ENCODE measurements at places on chromosomes 12 and 14.
A peak's percentile ranks its signal among the peaks of the same experiment; 100 is the strongest.

GRCh38 chr14:84694161-84694560 lies 835.8 kb upstream of the FLRT2 start:
- no peaks in the 10 kb centered on the region for H3K36me3 ChIP-seq
- no peaks in the 10 kb centered on the region for H3K4me1 ChIP-seq
- no peak overlapping the region for H3K27ac ChIP-seq
- no peak for DNase-seq
- no peaks in the 10 kb centered on the region for H3K27me3 ChIP-seq

DNA sequence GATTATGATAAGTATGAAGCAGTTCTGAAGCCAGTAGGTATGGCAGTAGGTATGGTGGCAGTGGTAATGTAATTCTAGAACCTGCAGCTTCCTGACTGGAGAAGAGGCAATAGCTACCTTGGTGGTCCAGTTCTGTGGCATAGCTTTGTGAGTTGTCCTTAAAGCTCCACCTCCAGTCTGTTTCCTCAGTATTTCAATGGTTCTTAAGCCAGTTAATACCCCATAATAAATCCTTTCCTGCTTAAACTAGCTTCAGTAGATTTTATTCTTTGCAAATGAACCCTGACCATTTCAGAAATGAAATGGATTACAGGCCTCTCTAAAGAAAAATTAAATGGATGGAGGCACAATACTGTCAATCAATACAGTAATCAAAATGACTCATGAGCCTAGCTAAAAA lies 117.8 kb upstream of the KRAS start:
- no peak for DNase-seq
- H3K36me3 ChIP-seq: no peaks in the 10 kb centered on the region
- H3K4me3 ChIP-seq: no peak overlapping the region
- no peaks in the 10 kb centered on the region for H3K27me3 ChIP-seq

DNA sequence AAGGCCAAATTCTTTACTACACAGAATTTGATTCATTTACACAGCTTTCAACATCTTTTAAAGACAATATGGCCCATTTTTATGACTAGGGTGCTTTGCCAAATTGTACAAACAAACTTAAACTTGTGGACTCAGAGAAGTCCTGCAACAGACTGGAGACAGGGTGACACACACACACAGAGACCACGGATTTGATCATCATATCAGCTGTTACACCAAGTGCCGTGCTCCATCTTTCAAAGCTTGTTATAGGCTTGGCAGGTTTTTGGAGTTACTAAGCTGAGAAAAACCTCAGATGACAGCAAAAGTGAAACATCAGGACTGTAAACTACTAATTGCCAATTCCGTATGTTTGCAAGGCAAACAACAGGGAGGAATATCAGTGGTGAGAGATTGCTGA lies 811.7 kb downstream of the GALC start:
- H3K27ac ChIP-seq: no peak overlapping the region
- no peaks in the 10 kb centered on the region for H3K36me3 ChIP-seq
- H3K27me3 ChIP-seq: no peaks in the 10 kb centered on the region
- no peak overlapping the region for H3K4me3 ChIP-seq

GRCh38 chr14:74486164-74486563 lies 6.9 kb downstream of the NPC2 start:
- no peaks in the 10 kb centered on the region for H3K27me3 ChIP-seq
- H3K4me3 ChIP-seq: no peak overlapping the region
- no peak overlapping the region for H3K27ac ChIP-seq
- H3K4me1 ChIP-seq: peaks cover 17% of the 10 kb centered on the region

GRCh38 chr14:23358553-23359166 lies 6.0 kb upstream of the SLC22A17 start:
- no peaks in the 10 kb centered on the region for H3K27me3 ChIP-seq
- no peak overlapping the region for H3K4me3 ChIP-seq
- H3K36me3 ChIP-seq: peaks cover 32% of the 10 kb centered on the region
- DNase-seq: peak; percentile 75
- H3K27ac ChIP-seq: no peak overlapping the region

DNA sequence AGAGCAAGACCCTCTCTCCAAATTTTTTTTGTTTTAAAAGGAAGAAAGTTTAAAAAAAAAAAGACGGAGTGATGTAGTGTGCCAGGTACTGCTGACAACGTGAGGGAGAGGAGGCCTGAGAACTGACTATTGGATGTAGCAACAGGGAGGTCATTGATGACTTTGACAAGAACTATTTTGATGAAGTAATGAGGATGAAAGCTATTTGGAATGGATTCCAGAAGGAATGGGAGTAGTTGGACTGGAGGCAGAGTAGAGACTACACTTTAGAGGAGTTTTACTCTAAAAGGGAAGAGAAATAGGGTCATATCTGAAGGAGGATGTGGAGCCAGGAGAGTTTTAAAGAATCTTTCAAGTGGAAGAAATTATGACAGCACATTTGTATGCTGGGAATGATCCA lies 27.8 kb upstream of the SLC38A2 start:
- H3K4me3 ChIP-seq: no peak overlapping the region
- no peaks in the 10 kb centered on the region for H3K36me3 ChIP-seq
- no peaks in the 10 kb centered on the region for H3K27me3 ChIP-seq
- peak overlapping the region; percentile 39 for H3K27ac ChIP-seq
- H3K4me1 ChIP-seq: peaks cover 40% of the 10 kb centered on the region

GRCh38 chr14:95006051-95006450 lies 151.3 kb downstream of the DICER1 start:
- H3K27ac ChIP-seq: no peak overlapping the region
- H3K4me3 ChIP-seq: no peak overlapping the region
- no peaks in the 10 kb centered on the region for H3K4me1 ChIP-seq
- no peaks in the 10 kb centered on the region for H3K36me3 ChIP-seq

DNA sequence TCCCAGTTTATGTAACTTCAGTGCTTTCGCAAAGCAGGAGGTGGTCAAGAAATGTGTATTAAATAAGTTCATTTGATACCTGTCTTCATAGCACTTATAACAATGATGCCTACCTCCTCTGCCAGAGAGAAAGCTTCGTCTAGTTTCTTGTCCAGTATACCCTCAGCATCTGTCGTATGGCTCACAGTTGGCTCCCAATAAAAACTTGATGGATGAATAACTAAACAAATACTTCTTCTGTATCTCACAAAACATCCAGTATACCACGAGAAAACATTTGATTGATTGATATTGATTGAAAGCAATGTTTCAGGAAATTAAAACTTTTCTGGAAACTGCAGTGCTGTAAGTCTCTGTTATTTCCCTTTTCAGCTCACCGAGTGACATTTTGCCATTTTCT lies 26.9 kb upstream of the PTGDR start:
- no peak overlapping the region for H3K4me3 ChIP-seq
- H3K27ac ChIP-seq: no peak overlapping the region
- no peaks in the 10 kb centered on the region for H3K4me1 ChIP-seq
- no peaks in the 10 kb centered on the region for H3K36me3 ChIP-seq
- DNase-seq: no peak

DNA sequence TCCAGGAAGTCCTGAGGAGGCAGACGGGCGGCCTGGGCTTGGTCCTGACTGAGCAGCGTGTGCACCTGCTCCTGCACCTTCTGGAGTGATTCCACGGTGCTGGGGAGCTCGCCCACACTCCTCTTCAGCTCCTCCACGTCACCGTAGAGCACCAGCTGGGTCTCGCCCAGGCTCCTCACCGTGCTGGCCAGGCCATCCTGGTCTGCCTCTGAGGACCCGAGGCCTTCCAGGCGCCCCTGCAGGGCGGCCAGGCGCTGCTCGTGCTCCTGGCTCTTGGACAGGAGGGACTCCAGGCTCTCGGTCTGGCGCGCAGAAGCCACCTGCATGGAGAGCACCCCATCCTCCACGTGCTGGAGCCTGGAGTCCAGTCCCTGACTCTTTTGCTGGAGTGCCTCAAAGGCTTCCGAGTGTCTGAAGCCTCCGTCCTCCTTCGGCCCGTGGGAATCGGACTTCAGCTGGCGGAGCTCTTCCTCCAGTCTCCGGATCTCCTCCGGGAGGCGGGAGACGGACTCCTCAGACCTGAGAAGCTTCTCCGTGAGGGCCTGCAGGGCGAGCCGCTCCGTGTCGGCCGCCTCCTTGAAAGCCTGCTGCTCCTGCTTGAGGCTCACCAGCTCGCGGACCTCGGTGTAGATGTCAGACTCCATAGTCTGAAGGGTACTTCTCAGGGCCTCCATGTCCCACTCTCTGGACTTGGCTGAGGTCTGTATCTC lies 8.4 kb downstream of the CKAP4 start:
- peaks cover 23% of the 10 kb centered on the region for H3K4me1 ChIP-seq
- H3K27me3 ChIP-seq: no peaks in the 10 kb centered on the region
- H3K27ac ChIP-seq: no peak overlapping the region
- peak; percentile 72 for DNase-seq
- H3K4me3 ChIP-seq: no peak overlapping the region

DNA sequence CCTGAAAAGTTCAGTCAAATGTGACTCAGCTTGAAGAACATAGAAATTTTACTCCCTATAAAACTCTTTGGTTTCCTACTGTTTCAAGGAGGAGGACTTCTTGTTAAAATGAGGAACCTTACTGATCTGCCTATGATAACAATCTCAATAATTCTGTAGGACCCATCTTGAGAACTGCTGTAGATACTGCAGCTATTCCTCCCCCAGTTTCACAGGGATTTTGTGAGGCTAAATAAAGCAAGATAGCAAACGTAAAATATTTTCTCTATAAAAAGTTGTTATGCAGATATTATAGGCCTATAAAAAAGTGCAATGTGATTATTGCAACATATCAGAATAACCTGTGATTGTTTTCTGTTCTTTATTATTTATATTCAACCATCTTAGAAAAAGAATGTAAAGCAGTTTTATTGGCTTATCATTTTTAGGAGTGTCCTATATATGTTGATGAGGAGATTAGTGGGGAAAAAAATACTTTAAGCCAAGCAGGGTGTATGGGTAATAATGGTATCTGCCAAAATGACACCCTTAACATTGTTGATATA lies 12.1 kb downstream of the CLEC14A start:
- H3K4me3 ChIP-seq: no peak overlapping the region
- no peaks in the 10 kb centered on the region for H3K27me3 ChIP-seq
- no peak overlapping the region for H3K27ac ChIP-seq
- H3K4me1 ChIP-seq: no peaks in the 10 kb centered on the region

Data from suprapubic skin (tissue), 4 donors.